ENCODE measurements at places on chromosomes 1 and 21.
A peak's percentile ranks its signal among the peaks of the same experiment; 100 is the strongest.

- DNase-seq: no peak
These were observed 7.5 kb upstream of the PYCR2 start for GRCh38 chr1:225931270-225932136.

- no peak for DNase-seq
These were observed 99.1 kb upstream of the RAB3GAP2 start for GRCh38 chr1:220371324-220371723.

GRCh38 chr1:59669752-59670312 lies 144.9 kb upstream of the HOOK1 start:
- DNase-seq: no peak

DNA sequence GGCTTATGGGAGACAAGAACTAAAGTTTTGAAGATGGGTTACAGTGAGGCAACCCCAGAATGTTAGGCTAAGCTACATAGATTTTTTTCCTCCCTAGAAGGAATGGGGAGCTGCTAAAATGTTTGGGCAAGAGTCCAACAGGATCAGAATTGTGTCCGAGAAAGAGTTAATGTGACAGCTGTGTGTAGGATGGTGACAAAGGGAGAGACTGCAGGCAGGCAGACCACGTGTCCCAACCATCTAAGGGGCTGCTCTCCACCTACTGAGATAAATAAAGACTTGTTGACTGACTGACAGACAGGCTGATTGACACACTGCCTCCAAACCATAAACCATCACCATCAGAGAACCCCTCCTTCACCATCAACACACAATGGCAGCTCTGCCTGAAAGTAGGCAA lies 133.7 kb upstream of the CTTNBP2NL start:
- DNase-seq: no peak

- no peak for DNase-seq
These were observed 207.8 kb downstream of the DENND1B start for GRCh38 chr1:197567442-197567841.

DNA sequence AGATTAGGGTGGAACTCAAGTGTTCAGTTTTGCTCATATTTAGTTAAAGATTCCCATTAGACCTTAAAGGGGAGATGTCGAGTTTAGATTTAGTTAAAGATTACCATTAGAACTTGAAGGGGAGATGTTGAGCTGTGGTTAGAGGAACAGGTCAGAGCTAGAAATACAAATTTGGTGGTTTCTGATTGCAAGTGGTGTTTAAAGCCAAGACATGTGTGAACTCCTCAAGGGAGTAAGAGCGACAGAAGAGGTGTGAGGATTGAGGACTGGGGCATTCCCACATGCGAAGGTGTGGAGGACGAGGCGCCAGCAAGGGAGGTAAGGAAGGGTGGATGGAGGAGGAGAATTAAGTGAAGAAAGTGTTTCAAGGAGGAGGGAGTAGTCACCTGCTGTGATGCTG lies 168.6 kb downstream of the IER5 start:
- DNase-seq: no peak

DNA sequence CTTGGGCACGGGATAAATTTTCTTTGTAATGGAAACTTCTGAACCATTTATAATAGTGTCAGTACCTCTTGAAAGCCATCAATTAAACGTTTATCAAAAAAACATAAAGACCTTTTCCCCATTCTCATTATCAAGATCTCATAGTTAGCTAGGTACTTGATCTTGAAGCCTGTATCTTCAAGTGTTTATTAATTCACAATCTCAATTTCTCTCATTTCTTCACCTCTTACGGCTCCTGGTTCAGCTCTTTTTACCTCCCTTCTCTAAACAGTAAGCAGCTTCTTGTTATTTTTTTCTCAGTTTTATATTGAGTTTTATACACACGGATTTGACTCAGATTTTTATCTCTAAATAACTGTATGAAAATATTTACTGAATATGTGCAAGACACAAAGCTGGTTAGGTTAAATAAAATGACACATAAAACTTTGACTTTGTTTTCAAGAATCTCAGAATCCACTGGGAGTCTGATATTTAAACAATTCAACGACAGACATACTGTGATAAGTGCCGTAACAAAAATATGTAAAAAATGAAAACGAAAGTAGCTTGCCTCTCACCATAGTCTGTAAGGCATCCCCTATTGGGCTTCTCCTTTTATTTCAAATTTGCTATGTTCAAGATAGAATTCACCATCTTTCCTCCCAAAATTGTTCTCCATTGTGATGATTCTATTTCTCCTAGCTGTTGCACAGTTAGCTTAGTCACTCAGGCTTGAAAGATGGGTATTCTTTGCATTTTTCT lies 411.6 kb upstream of the ZRANB2 start:
- no peak for DNase-seq

DNA sequence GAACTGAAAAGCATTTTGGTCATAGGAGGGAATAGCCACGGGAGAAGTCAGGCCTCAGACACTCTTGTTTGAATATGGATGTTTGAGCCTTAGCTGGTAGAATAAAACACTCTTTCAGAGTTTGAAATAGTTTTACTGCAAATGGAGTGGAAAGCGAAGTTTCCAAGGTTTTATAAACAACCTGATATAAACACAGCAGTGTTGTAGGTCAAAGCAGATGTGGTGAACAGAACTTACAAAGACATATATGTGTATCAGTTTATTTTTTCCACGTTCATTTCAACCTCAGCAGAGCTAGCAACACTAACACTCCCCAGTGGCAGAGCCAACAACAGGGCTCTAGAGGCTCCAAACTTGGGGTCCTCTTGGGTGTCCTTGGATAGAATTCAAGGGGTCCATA lies 89.9 kb downstream of the WLS start:
- no peak for DNase-seq

GRCh38 chr1:96238426-96238825 lies 483.2 kb upstream of the PTBP2 start:
- no peak for DNase-seq

GRCh38 chr1:16979475-16980327 lies 719 bp downstream of the MFAP2 start:
- DNase-seq: no peak

GRCh38 chr1:186849826-186850225 lies 21.1 kb downstream of the PLA2G4A start:
- DNase-seq: no peak

GRCh38 chr1:26598890-26599289 lies 69.3 kb downstream of the RPS6KA1 start:
- DNase-seq: no peak

DNA sequence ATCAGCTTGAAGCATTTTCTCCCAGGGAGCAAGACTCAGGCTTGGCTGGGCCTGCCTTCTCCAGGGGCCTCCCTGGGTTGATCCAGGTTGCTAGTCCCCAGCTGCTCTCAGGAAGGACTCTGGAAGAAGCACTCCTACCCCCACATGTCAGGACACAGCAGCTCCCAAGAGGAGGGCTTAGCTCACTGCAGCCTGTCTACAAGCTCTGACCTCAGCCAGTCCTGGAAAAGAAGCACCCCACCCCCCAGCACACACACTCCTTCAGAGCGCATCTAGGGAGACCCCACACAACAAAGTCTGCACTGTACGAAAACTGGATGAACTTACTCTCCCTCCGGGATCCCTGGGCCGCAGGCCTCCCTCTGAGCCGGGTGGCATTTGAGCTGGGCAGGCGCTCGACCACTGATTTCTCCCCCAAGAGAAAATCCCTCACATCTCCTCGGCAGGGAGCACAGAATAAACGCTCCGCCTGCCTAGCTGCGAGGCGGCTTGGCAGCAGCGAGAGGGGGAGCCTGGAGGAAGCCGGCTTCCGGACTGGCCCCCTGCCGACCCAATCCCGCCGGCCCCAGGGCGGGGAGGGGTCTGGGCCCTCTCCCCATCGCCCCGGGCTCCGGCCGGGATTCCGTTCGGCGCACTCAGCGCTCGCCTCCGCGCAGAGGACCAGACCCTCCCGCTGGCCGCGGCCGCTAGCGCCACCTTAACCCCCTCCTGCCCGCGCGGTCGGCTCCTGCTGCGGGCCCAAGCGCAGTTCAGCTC lies at the start of gene KCNA2:
Gene KCNA2, minus strand, starts transcription at position 458 of the 756 bp plus-strand sequence. CDS start 1,576 bp downstream, outside the sequence.
- no peak for DNase-seq

- no peak for DNase-seq
These were observed 79.2 kb downstream of the TYW3 start for GRCh38 chr1:74812180-74812541.

DNA sequence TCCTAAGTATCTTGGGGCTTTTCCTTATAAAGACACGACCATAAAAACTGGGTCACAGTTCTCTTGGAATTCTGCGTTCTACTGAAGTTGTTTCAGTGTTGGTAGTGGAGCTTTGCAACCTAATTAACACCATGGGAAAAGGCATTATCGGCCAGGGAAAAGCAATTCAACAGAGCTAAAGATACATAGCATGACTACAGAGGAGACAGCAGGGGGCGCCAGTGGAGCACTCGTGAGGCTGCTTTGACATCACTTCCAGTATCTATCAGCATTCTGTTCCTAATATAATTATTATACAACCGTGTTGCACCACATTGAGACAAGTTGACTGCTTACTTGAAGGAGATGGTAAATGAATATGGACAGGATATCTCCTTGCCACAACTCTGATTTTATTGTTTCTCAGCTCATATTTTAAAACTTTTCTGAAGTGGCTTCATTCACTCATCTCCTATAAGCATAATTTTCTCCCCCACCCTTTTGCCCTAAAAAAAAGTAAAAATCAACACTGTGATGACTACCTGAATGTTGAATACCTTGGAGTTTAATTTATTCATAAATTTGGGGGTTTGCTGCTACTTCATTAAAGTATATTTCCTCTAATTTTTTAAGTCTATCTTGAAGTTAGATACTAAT lies 39.4 kb downstream of the ZP4 start:
- DNase-seq: no peak

DNA sequence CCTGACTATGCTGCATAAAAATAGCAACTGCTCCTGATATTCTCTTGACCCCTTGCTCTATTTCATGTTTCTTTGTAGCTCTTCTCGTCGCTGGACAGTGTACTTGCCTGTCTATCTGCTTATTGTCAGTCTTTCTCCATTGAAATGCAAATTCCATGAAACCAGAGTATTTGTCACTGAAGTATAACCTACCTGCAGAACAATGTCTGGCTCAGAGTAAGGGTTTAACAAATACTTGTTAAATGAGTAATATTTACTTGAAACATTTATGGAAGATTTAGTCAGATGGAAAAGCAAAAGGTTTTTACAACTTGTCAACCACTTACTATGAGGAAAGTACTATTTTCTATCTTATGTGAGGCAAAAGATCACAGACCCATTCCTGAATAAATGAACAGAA lies 19.9 kb upstream of the ERICH3 start:
- no peak for DNase-seq

- DNase-seq: no peak
These were observed 40.8 kb upstream of the UTS2 start for GRCh38 chr1:7893529-7894180.

- DNase-seq: no peak
These were observed 794 bp upstream of the FAM76A start for GRCh38 chr1:27724961-27725373.

DNA sequence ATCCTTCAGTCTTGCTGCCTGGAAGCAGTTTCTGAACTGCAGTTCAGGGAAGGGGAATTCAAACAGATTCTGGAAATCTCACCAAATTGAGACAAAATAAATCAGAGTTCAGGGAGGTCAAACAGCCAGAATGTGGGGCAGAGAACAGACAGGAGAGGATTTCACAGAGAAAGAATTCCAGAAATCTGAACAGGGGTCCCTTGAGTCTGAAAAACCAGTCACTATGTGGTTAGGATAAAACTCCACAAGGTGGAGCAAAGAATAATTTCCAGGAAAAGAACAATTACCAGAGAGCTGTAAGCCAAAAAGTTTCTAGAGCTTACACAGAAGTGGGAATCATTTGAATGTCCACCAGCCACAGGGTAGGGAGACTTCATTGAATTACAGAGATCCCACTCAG lies 84.7 kb downstream of the URB2 start:
- DNase-seq: no peak

DNA sequence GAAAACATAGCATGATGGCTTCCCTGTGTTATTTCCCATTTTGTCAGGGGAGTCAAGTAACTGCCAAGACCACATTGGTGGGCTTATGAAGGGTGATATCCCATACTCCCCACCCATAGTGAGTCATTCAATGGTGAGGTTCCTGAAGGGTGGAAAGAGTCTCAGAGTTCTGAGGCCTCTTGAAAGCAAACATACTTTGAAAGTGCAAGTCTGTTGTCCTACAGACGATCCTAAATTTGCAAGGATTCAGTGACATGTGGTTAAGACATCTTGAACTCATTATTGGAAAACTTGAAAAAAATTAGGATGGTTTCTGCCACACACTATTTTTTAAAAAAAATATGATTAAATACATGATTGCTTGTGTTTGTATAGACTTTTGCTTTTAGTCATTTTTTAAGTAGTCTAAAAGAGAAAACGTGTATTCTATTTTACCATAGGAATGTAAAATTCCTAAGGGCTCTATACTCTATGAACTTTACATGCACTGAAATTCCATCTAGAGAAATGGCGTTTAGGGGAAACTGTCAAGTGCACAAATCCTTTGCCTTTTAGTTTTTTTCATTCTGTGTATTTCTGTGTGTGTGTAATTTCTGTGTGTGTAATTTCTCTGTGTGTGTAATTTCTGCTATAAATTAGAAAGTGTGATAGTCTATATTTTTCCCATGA lies 225.5 kb upstream of the ADAMTS5 start:
- no peak for DNase-seq

GRCh38 chr1:8516278-8516777 lies 198.4 kb downstream of the SLC45A1 start:
- no peak for DNase-seq

DNA sequence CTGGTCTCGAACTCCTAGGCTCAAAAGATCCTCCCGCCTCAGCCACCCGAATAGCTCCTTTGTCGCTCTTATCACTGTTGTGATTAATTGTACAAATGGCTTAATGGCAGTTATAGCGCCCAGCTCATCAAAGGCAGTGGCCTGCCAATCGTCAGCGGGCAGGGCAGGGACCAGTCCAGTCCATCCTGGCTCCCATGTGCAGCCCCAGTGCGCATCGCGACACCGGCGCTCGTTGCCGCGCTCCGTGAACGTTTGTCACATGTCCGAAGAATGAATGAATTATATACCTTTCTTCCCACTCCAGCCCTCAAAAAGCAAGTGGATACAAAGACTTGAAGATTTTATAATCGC lies 18.4 kb downstream of the MTX1 start:
- DNase-seq: peak; percentile 31

GRCh38 chr1:85201340-85202091 lies 700 bp upstream of the SYDE2 start:
- DNase-seq: peak; percentile 35

- DNase-seq: no peak
These were observed 3.8 kb downstream of the UBE2G2 start for GRCh38 chr21:44797775-44798174.

DNA sequence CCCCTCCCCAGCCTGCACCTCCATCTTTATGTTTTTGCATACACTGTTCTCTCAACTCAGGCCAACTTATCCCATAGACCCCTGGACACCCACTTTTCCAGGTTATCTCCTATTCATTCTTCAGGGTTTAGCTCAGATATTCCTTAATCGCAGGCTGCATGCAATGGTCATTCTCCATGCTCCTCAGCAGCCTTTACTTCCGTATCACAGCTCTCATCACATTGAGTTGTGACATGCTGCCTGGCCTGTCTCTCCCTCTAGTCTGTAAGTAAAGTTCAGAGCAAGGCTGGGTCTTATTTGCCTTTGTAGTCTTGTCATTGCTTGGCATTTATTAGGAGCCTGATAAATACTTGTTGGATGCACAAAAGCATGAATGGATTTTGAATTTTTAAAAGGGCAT lies 6.9 kb downstream of the DNAJC6 start:
- no peak for DNase-seq

Measured in activated T-cell treated with anti-CD3 and anti-CD28 coated beads for 24 hours (primary cell).